ENCODE measurements at places on chromosomes 1 and 21.

DNA sequence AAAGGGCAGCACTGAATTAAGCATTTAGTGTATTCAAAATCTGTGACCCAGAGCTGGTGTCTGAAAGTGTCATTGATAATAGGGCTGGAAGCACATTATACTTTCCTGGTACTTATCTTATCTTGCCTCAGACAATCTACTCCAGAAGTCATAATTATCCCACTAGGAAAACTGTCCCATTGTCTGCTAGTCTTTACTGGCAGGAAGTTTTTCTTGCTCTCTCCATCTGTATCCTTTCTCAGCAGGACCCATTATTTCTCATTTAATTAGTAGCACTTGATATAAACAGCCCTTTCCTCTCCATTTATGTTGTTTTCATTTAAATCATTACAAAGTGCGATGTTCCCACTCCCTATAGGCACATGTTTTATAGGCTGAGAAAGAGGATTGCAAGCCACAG lies 36.5 kb upstream of the BARHL2 start:
- no peak for DNase-seq

DNA sequence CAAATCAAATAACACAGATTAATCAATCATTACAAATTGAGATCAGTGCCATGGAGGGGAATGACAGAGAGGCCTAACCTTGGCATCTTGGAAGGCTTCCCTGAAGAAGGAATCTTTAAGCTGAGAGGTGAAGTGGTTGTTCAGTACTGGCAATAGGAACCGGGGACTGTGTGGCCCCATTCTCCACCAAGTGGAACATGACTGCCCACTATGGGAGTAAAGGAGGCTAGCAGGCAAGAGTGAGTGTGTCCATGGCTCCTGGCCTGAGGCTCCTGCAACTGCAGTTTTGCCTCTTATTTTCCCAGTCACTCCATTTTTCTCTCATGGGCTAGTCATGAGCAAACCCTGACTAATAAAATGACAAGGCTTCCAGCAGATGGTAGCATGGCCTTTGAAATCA lies 112.2 kb upstream of the GJB5 start:
- DNase-seq = no peak

GRCh38 chr1:197159461-197159860 lies 13.0 kb upstream of the ASPM start:
- DNase-seq = no peak

- DNase-seq = no peak
Measured at GRCh38 chr1:205929496-205930194, 13.6 kb downstream of the SLC26A9 start.

DNA sequence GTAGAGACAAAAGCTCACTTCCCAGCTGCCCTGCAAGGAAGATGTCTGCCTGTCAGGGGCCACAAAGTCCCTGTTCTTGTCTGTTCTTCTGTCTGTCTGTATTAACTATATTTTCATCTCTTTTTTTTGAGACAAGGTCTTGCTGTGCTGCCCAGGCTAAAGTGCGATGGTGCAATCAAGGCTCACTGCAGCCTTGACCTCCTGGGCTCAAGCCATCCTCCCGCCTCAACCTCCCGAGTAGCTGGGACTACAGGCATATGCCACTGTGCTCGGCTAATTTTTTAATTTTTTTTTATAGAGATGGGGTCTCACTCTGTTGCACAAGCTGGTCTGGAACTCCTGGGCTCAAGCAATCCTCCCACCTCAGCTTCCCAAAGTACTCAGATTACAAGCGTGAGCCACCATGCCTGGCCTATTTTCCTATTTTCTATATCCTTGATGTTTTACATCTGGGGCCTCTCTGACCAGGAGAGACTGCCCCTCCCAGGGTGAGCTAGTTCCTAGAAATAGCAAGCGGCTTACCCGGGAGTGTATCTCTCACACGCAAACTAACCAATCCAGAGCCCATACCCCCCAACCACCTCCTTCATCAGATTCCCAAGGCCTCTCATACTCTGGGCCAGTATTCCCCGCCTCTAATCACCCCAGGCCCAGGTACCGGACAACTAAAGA lies 5.4 kb upstream of the KLHDC7A start:
- DNase-seq = no peak

DNA sequence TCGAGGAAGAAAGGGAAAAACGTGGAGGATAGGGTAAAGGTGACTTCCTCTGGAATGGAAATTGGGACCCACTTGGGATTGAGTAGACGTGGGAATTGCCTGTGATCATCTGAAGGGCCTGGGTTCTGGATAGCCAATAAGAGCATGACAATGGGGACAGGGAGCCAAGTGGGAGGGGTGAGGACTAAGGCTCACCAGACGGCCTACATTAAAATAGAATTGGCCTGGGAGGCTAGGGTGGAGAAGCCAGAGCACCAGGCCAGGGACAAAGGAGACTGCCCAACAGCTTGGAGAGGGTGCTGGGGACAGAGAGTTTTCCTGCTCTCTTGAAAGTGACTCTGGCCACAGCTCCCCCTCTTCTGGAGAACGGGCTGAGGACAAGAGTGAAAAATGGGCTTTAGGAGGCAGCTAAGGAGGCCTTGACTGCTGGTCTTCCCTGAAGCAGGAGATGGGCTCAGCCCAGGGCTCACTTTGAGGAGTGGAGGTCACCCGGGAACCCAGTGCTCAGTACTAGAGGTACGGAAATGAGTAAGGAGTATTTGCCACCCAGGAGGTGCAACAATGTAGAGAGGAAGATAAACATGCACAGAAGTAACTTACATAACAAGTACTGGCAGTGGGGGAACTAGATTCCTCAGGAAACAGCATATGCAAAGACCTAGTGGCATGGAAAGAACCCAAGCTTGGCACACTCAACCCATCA lies 18.8 kb downstream of the INKA2 start:
- no peak for DNase-seq

DNA sequence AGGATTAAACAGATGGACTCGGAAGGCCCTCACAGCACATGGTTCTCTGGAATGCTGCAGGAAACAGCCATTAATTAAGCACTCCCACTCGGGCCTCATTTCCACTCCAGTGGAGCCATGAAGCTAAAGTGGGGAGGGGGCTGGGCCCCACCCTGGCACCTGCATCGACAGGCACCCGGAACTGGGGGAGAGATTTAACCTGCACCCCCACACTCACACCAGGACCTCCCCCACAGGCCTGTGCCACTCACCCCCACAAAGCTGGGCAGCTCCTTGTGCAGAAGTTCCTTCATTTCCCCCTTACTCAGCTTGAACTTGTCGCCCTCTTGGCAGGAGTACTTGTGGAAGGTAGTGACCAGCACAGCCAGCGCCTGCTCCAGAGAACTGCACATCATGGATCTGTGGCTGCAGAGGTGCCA lies 2.2 kb downstream of the S100A2 start:
- DNase-seq = no peak

- DNase-seq = no peak
Measured at GRCh38 chr21:34593423-34593822, 21.5 kb downstream of the RCAN1 start.

DNA sequence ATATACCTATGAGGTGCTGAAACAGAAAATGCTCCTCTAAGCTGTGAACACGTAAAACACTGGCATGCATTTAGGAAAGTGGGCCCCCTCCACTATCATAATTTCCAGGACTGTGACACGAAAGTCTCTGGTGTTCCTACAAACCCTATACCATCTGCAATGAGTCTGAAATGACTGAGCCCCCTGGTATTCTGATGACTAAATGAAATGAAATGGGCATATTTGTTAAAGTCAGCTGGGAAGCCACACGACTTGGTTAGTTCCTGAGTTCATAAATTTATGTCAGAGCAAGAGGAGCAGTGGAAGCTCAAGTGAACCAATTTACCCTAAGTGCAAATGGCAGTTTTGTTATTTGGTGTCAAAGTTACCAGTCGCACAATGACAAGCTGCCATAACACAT lies 182.3 kb downstream of the KCTD3 start:
- no peak for DNase-seq

GRCh38 chr1:235339746-235340145 lies 11.4 kb downstream of the GGPS1 start:
- DNase-seq = peak; percentile 53

DNA sequence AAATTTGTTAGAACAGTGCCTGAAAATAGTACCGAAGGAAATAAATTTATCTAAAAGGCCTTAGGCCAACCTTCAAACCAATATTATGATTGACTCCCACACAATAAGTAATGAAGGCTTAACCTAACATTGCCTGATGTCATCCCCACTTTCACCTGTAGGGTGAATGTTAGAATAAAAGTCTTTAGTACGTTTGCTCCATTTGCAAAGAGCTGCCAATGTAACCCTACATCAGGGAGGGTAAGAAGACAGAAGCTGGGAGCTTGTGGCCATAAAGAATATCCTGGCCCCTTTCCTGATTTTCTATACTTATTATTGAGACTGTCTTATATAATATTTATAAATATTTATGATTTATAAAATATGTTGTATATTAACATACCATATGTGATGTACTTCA lies 661.8 kb upstream of the CXADR start:
- DNase-seq = no peak

DNA sequence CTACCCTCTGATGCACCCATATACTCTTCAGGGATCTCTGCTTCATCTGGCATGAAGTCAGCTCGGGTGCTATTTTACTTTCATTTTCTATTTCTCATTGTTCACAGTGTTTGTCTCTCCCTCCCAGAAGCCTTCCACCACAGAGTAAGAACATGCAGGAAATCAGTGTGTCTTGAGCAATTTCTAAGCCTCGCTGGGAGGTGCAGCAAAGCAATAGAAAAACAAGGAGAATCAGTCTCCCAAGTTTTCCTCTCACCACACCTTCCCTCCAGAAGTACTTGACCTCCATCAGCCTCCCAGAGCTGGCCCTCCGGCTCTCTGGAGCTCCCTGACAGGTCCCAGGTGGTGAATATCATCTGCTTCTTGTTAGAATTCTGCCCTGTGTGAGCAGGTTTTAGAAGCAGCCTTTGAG lies 594.7 kb upstream of the CAMK1G start:
- DNase-seq = no peak

GRCh38 chr1:119323216-119323982 lies 45.2 kb upstream of the HAO2 start:
- DNase-seq = no peak

GRCh38 chr1:203168256-203168786 lies 7.3 kb downstream of the MYBPH start:
- DNase-seq = no peak

- no peak for DNase-seq
Measured at GRCh38 chr1:218712677-218713076, 367.5 kb downstream of the TGFB2 start.

- DNase-seq = peak; percentile 19
Measured at GRCh38 chr1:89975540-89976125, 19.3 kb upstream of the ZNF326 start.

DNA sequence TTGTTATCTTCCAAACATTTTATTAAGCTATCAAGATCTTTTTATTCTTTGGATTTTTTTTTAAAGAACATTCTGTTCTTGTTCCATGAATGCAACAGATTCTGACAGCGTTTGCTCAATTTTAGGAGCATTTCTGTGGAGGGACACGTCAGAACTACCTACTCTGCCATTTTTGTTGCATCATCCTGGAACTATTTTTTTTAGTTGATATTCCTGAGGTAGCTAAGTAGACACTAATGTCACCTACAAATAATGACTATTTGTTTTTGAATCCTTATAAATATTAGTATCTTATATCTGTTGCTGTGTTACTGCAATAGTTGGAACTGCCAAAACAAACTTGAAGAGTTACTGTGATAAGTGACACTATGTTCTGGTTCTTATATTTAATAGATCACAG lies 57.2 kb downstream of the DNAI4 start:
- no peak for DNase-seq

GRCh38 chr1:199291022-199291740 lies 652.3 kb downstream of the PTPRC start:
- no peak for DNase-seq

DNA sequence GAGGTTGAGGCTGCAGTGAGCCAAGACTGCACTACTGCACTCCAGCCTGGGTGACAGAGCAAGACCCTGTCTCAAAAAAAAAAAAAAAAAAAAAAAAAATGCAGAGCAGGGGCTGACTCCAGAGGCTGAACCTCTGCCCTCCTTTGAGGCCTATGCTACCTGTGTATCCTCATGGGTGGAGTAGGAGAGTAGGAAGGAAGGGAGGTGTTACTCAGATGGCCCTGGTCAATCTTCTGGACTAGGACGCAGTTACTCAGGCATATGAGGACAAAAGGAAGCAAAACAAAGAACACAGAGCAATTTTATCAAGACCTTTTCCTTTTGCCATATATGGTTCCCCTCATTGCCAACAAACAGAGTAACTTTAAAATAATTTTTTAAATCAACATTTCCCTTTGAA lies 35.2 kb downstream of the TGFBR3 start:
- DNase-seq = no peak

- DNase-seq = no peak
Measured at GRCh38 chr1:76021846-76022245, 52.7 kb upstream of the ST6GALNAC3 start.

DNA sequence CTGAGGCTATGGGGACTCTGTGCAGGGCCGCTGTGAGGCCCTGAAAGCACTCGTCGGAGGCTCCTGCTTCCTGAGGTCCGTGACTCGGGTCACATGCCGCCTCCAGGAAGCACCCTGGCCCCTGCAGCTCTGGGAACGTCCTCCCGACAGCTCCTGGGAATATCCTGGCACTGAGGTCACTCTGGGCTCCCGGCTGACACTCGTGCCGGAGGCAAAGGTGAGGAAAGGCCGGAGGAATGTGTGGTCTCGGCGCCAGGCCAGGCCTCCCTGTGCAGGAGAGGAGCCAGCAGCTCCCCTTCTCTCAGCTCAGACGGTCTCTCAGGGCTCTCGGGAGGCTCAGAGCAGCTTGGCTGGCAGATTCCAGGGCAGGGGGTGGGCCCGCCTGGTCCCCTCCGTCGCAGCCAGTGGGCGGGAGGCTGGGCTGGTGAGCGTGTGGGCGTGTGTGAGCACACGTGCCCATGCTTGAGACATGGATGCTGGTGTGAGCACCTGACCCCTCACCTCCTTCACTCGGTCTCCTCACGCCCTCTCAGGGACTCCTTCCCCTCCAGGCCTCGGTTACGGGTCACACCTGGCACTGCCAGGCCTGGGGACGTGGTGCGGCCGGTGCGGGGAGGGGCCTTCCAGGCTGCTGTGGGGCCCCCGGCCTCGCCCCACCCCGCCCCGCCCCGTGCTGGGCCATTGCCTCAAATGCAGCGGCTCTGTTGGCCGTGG lies 5.5 kb upstream of the RNF223 start:
- no peak for DNase-seq

DNA sequence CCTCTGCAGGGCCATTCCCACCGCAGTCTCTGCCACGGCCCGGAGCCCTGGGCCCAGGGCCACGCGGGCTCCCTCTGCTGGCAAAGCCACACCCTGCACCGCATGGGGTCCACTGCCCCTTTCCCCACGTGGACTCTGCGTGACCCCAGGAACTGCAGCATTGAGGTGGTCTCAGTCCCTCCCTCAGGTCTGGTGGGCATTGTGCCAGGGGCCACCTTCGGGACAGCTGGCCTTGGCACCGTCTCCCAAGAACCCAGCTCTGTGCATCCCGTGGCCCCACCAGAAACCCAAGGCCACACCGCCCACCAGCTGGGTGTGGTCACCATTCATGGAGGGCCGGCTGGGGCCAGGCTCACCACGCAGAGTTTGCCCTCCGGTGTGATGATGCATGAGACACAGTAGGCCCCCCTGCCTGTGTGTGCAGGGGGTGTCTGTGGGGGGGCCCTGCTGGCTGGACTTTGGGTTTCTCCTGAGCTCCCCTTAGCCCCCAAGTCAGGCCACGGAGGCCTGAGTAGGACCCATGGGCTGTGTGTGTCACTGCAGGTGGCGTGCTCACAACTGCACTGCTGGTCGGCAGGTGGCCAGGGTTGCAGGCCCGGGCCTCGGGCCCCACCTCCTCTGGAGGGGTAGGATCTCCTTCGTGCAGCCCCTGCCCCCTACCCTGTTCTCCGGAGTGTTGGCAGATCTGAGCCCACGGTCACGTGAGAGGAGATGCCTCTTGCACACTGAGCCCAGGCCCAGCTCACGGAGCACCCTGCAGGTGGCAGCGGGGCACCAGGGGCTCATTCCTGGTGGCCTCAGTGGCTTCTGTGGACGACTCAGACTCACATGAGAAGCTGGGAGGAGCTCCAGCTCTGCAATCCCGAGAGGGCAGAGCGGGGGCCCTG lies 5.8 kb downstream of the VWA1 start:
- peak; percentile 39 for DNase-seq

Data from hematopoietic multipotent progenitor cell treated with erythropoietin and hydrocortisone succinate and interleukin-3 and kit ligand, for 17 days (in vitro differentiated cells).